ENCODE measurements at places on chromosomes 12 and 14.

- no peak for DNase-seq
Observed at GRCh38 chr12:44993161-44993560, 57.7 kb downstream of the DBX2 start.

DNA sequence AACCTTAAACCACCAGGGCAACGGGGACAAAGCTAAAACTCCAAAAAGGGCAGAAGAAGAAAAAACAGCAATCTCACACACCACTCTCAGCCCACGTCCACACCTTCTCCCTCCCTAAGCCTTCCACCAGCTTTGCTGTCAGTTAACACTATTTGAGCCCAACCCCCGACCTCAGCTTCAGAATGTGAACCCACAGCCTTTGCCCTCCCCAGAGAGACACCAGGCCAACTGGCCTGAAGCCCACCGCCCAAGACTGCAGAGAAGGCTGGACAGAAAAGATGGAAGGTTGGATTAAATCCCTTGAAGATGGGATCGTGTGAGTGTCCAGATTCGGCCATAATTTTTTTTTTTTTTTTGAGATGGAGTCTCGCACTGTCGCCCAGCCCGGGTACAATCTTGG lies 22.4 kb downstream of the IRF2BPL start:
- no peak for DNase-seq

DNA sequence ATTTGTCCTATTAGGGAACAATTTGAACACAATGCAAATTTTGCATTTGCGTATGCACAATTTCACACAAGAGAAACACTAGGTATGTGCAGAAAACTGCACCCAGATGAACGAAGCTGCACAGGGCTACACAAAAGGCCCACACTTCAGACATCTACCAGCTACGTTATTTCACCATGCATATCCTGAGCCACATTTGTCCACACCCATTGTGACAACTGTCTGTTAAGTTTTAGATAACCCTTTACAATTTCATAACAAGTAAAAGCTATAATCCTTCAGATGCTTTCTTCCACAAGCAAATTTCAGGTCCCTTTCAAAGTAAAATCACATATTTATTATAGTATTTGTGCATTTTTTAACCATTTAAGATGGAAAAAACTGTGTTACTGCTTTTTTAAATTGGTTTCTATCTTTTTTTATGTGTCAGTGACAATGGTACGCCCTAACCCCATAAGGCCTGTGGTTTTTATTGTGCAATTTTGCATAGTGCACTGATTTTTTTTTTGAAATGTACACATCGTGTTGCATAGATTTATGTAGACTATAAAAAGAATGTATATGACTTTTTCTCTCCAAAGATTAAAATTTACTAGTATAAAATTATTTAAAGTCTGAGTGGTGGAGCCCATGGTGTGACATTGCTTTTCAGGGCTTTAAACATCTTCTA lies 87.8 kb upstream of the BTG1 start:
- no peak for DNase-seq

DNA sequence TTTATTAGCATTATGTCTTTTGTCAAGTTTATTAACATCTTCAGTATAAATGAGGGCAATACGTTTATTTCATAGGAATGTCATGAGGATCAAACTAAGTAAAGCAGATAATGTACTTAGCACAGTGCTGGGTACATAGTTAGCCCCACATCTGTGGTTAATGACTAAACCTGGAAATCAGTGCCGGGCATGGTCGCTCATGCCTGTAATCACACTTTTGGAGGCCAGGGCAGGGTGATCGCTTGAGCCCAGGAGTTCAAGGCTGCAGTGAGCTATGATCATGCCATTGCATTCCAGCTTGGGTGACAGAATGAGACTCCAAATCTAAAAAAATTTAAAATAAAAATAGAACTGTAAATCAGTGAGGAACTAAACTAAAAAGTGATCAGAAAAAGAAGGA lies 44.8 kb upstream of the GUCY2C start:
- DNase-seq, result no peak

DNA sequence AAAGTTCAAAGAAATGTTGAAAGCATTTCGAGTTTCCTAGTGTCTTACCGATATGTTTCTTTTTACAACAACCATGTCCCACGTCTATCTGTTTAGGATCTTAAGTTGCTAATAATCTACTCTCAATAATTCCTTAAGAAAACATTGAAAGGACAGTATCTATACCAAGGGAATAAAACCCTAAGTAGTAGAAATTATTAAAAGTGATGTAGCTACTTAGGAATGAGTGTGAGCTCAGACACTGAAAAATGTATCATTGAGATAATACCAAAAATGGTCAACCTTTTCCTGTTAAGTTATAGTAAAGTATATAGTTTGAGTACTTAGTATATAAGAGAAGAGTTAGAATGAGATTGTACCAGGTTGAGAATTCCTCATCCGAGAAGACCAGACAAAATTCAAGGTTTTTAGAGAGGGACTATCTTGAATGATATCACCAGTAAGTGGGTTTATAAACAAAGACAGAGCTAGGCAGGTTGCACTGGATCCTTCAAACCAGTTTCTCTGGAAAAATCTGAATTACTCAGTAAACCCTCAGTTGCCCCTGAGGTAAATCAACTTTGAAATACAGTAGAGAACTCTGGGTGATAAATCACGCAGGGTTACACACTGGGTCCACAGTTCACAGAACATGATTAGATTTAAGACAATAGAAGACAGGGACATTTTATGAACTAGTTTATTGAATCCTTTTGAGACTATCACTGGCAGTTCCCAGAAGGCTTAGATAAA lies 96.8 kb downstream of the ERGIC2 start:
- DNase-seq, result no peak

GRCh38 chr14:66939409-66939808 lies 249.8 kb upstream of the GARIN2 start:
- no peak for DNase-seq

GRCh38 chr12:10171973-10172728 lies at the start of gene OLR1:
Gene OLR1, minus strand, starts transcription at chr12:10172132. Its CDS starts 55 bp downstream, at chr12:10172077.
- DNase-seq, result no peak
